ENCODE measurements at places on chromosomes 16 and 17.

- DNase-seq = no peak
Observed at GRCh38 chr17:31931756-31932155, 5.1 kb upstream of the SUZ12 start.

DNA sequence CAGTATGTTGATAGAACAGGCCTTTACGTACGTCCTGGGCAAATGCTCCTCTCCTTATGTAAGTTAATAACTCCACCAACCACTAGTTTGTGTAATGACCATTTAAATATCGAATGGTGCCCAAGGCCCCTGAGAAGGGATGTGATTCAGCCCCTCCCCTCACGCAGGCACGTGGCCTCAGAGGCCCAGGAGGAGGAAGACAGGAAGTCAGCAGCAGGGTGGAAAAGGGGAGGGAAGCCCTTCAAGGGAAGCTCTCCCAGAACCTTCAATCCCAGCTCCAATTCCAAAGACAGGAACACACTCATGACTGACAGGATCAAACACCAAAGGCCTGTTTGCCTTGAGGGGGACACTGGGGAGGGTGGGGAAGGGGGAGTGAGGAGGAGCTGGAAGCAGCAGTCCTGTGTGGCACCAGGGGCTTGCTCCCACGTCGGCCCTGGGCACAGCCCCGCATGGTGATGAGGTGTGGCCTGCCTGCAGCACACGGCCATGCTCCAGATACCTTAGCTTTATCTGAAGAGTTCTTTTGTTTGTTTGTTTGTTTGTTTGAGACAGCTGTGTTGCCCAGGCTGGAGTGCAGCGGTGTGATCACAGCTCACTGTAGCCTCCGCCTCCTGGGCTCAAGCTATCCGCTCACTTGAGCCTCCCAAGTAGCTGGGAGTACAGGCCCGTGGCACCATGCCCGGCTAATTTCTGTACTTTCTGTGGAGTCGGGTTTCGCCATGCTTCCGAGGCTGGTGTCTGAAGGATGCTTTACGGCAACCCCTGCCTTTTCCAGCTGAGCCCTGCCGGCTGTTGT lies 105.0 kb downstream of the ZNF778 start:
- no peak for DNase-seq

DNA sequence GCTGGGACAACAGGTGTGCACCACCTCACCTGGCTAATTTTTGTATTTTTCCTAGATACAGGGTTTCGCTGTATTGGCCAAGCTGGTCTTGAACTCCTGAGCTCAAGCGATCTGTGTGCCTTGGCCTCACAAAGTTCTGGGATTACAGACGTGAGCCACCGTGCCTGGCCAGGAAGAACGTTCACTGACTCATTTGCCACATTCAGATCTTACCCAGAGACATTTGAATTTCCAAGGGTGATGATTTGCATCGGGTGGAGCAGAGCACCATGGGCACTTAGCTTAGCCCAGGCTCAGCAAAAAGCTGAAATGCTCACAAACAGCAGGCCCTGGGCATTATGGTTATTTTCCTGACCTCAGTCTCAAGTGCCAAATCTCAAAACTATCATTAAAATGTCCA lies 14.5 kb upstream of the ADORA2B start:
- DNase-seq = no peak

- no peak for DNase-seq
Observed at GRCh38 chr16:77938913-77939312, 83.4 kb upstream of the CLEC3A start.

GRCh38 chr17:48642059-48642842 lies 16.1 kb upstream of the HOXB9 start:
- DNase-seq = no peak

DNA sequence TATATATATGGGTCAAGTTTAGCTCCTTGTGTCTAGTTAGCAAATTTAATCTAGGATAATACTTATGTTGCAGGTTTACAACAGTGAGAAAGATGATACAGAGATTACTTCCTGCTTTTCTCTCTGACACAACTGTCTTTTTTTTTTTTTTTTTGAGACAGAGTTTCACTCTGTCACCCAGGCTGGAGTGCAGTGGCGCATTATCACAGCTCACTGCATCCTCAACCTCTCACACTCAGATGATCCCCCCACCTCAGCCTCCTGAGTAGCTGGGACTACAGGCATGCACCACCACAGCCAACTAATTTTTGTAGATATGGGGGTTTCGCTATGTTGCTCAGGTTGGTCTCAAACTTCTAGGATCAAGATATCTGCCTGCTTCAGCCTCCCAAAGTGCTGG lies 706.9 kb upstream of the SOX9 start:
- no peak for DNase-seq

GRCh38 chr16:66516509-66516807 lies 33.5 kb downstream of the TK2 start:
- no peak for DNase-seq

GRCh38 chr16:87375426-87376135 lies 8.0 kb downstream of the FBXO31 start:
- no peak for DNase-seq

DNA sequence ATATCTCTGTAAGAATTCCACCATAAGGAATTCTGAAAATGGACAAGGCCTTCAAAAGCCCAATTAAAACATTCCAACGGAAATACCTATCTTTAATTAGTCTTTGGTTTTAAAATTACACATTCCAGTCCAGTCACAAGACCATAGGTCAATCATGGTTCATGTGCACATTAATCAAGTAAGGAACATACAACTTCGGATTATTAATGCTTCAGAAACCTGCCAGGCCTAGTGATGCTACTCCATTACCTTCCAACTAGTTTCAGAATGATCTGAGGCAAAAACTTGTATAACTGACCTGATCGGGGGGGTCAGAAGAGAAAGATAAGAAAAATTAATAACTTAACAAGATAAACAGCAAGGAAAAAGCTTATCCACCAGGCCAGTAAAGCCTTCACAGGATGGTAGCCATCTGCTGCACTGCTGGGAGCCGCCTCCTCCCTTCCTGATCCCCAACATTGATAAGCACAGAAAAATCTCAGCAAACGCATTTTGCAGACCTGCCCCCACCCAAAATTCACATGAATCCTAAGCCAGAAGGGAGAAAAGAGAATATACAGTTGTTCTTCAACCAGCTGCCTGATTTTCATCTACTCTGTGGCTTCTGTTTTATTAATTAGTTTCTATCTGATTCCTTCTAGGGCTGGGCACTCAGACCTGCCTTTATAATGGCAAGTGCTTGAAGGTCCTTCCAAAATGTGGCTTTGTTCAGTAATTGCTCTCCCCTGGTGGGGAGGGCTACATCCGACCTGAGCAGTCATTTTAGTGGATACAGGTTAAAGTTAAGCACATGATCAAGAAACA lies 6.0 kb downstream of the SDR42E1 start:
- DNase-seq = no peak
